Activated T-helper 1 cell treated with anti-CD3 and anti-CD28 coated beads, Interleukin-2, amount 50 U/mL, for 16 hours (primary cell): ENCODE measurements at places on chromosomes 16 and 17.

GRCh38 chr16:87230571-87230970 is 86.6 kb downstream of the C16orf95 start:
- DNase-seq: no peak

- DNase-seq: no peak
Observed at GRCh38 chr16:67843343-67843765, 1.2 kb downstream of the THAP11 start.

DNA sequence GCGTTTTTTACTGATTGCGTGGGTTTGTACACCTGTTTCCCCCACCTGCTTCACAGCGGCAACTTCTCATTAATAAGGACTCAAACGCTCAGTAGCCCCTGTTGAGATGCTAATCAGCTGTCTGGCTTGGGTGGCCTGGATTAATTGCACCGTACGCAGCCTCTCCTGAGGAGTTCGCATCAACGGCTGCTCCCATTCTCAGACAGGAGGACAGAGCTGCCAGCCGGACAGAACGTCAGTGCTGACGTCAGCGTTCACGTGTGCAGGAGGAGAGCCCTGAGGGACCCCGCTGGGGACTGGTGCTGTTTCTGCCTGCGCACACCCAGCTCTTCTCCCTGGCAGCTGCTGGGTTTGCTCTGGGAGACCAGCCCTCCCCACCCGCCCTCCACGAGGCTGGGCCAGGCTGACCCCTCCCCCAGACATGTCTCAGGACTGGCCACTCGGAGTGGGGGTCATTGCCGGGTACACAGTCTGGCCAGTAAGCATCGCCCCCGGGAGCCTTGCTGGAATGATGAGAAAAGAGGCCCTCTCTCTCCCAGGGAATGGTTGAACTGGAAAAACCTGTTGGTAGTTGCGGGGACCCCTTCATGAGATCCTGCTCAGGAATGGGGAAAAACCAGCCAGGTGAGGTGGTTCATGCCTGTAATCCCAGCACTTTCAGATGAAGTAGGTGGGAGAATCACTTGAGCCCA is 5.7 kb upstream of the BANP start:
- no peak for DNase-seq

DNA sequence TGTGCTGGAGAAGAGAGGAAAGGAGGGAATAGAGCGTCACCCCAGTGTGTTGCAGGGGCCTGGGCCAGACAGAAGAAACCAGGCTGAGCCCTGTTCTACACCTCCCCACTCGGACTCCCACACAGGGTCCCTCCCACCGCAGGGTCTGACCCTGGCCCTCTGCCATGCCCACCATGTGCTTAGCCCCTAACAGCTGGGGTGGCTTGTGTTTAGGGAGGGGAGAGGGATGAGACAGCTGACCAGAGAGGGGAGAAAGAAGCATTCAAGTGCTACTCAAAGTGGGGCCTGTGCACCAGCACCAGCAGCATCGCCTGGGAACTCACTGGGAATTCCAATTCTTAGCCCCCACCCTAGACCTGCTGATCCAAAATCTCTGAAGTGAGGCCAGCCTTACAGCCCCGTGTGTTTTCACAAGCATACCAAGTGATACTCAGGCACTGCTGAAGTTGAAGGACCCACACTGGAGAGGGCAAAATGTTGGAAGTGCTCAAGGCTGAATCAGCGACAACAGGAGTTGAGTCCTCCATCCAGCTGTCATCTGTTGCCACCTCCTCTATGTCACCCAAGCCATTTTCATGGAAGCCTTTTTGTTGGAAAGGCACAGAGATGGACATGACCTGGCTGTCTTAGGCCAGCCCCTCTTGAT is 47.0 kb downstream of the FZD2 start:
- no peak for DNase-seq

DNA sequence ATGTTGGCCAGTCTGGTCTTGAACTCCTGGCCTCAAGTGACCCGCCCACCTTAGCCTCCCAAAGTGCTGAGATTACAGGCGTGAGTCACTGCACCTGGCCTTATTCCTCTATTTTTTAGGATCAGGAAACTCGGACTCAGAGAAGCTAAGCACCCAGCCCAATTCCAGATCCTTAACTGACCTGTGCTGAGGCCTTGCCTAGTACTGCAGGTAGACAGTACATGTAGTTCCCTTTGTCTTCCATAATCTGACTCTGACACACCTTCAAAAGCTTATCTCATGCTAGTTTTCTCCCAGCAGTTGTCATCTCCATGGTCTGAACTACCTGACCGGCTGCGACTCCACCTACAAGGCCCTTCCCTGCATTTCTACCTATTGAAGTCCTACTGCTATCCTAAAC is 65.7 kb upstream of the AXIN2 start:
- no peak for DNase-seq

- no peak for DNase-seq
Observed at GRCh38 chr17:30244853-30245385, 9.4 kb upstream of the SLC6A4 start.

GRCh38 chr17:11264183-11264871 is 23.3 kb downstream of the SHISA6 start:
- no peak for DNase-seq

- no peak for DNase-seq
Observed at GRCh38 chr17:66371561-66371960, 69.1 kb downstream of the PRKCA start.

GRCh38 chr17:27975146-27976011 is 67.1 kb upstream of the NLK start:
- DNase-seq: no peak

DNA sequence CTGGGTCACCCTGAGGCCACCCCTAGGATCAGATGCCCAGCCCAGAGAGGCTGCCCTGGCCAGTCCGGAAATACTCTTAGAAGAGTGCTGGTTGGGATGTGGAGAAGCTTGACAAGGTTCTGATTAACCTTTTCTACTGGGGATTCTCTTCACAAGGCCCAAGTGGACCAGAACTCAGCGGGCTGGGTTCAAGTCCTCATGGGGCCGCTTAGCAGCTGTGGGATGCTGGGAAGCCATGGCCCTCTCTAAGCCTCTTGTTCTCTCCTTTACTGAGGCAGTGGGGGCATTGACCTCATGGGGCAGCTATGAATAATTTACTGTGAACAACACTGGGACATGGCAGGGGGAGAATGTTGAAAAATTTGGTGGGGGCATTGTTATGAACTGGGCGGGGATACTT is 92.8 kb downstream of the CYLD start:
- DNase-seq: no peak

DNA sequence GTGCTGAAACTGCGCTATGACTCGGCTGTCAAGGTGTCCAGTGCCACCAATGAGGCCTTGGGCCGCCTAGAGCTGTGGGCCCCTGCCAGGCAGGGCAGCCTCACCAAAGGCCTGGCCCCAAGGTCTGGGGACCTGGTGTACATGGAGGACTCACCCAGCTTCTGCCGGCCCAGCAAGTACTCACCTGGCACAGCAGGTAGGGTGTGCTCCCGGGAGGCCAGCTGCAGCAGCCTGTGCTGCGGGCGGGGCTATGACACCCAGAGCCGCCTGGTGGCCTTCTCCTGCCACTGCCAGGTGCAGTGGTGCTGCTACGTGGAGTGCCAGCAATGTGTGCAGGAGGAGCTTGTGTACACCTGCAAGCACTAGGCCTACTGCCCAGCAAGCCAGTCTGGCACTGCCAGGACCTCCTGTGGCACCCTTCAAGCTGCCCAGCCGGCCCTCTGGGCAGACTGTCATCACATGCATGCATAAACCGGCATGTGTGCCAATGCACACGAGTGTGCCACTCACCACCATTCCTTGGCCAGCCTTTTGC is 25.0 kb downstream of the WNT9B start:
- no peak for DNase-seq

DNA sequence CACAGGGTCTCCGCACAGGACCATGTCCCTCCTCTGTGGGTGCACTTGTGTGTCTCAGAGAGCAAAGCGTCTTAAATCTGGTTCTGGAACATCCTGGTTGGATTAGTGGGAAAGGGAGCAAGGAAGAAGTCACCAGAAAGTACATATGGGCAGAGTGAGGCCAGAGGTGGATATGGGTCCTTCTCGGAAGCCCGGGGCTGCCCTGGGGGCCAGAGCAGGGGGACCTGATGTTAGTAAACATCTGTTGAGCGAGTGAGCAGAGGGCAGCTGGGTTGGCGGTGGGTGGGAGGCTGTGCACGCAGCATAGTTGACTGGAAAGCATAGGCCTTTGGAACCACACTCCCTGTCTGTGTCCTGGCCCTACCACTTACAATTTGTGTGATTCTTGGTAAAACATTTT is 22.7 kb downstream of the UNC13D start:
- no peak for DNase-seq

DNA sequence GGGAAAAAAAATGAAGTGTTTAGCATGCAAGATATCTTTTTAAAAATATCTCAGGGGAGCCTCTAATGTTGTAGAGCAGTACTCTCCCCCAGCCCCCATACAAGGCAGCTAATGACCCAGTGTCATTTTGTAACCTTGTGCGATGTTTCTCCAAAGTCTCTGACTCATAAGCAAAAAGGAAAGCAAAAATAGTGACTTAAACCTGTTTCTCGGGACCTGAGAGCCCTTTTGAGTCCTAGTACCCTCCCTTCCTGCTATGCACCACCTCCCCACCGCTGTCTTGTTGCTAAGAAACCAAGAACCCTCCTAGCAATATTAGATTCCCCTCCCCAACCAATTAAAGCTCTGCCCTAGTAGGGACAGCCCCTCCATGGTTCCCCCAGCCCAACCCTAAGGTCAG is 2.8 kb downstream of the MYCBPAP start:
- no peak for DNase-seq

DNA sequence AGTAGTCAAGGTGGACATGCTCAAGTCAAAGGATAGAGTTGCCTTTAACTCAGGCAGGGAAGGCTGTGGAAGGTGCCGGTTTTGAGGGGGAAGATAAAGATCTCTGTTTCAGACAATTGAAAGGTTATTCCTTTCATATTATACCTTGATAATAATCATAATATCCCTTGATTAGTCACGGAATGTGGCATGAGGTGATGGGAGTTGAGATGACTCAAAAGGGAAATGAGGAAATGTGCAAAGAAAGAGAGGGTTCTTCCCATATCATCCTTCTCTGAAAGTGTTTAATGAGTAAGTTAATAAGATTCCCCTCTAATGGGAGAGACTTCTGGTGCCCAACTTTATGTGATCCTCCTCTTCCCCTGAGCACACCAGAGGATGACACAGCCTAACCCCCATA is 43.1 kb upstream of the HS3ST2 start:
- no peak for DNase-seq

DNA sequence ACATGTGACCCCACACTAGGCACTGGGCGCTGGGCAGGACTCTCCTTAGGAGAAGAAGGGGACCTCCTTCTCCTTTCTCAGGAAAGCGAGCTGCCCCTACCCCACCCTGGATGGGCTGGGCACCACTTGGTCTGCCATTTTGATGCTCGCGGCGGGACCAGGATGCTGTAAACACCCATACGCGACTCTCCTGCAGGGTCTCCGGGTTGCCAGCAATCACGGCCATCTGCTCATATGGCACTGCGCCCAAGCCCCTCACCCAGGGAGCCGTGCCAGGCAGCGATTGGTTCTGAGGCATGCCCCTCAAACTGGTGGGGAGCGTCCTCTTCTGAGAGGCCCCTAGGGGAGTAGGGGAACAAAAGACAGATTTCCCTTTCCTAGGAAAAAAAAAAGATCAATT is 99.0 kb downstream of the C16orf78 start:
- no peak for DNase-seq

GRCh38 chr16:30927789-30928378 is 4.5 kb downstream of the FBXL19 start:
- DNase-seq: no peak

- DNase-seq: no peak
Observed at GRCh38 chr17:56629531-56630075, 36.1 kb downstream of the NOG start.

DNA sequence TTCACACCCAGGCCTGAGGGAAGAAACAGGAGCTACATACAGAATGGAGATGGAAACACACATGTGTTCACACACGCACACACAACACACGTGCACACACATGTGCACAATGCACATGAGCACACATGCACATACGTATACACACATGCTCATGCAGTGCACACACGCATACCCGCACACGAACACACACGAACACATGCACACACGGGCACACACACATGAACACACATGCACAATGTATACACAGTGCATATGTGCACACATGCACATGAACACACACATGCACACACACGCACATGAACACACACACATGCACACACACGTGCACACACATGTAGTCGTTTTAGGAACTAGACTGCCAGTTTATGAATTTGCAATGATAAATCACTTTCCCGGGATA is 49.3 kb upstream of the CDR2 start:
- no peak for DNase-seq

DNA sequence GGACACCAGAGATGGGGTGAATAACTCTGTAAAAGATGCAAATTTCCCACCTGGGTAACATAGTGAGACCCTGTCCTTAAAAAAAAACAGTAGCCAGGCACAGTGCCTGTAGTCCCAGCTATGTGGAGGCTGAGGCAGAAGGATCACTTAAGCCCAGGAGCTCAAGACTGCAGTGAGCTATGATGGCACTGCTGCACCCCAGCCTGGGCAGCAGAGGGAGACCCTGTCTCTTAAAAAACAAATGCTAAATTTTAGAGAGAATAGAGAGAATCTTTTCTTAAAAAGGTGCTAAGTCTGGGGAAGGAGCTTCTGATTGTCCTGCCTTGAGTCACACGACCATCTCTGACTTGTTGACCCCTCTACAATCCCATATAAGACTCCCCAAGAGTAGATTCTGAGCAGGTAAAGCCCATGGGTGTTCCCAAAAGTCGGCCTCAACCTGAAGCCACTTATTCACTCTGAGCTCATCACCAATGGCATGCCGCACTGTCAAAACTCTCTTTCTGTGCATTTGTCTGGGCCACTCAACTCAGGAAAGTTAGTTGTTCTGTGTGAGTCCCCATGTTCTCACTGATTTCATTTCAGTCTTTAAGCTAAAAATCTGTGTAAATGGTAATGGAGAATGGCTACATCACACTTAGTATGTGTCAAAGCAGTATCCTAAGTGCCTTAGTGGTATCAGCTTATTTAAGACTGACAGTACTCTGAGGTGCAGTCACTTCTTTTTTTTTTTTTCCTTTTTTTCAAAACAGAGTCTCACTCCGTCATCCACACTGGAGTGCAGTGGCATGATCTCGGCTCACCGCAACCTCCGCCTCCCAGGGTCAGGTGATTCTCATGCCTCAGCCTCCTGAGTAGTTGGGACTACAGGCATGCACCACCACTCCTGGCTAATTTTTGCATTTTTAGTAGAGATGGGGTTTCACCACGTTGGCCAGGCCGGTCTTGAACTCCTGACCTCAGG is 41.6 kb downstream of the PRKCB start:
- no peak for DNase-seq

DNA sequence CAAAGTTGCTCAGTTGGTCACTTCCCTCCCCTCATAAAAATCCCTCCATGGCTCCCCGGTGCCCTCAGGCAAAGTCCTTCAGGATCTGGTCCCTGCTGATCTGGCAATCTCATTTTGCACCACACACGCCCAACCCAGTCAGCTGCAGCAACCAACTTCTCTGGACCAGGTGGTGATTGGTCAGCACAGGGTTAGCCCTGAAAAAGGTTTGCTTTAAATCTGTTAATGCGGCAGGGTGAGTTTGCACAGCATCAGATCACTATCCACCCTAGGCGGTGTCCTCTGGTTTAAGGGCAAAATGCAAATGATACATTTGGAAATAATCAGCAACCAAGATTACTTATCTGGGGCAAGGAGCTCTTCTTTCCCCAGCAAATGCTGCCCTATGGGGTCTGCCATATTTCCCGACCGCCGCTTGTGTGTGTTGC is 42.9 kb upstream of the TNRC6C start:
- DNase-seq: no peak
